ENCODE measurements at places on chromosomes 7 and 10.
A peak's percentile ranks its signal among the peaks of the same experiment; 100 is the strongest.

GRCh38 chr10:56318816-56319215 lies 42.2 kb downstream of the ZWINT start:
- DNase-seq, result no peak

- peak; percentile 31 for DNase-seq
Observed at GRCh38 chr7:4610768-4611467, 71.2 kb upstream of the FOXK1 start.

- no peak for DNase-seq
Observed at GRCh38 chr7:121891731-121892130, 18.8 kb downstream of the PTPRZ1 start.

DNA sequence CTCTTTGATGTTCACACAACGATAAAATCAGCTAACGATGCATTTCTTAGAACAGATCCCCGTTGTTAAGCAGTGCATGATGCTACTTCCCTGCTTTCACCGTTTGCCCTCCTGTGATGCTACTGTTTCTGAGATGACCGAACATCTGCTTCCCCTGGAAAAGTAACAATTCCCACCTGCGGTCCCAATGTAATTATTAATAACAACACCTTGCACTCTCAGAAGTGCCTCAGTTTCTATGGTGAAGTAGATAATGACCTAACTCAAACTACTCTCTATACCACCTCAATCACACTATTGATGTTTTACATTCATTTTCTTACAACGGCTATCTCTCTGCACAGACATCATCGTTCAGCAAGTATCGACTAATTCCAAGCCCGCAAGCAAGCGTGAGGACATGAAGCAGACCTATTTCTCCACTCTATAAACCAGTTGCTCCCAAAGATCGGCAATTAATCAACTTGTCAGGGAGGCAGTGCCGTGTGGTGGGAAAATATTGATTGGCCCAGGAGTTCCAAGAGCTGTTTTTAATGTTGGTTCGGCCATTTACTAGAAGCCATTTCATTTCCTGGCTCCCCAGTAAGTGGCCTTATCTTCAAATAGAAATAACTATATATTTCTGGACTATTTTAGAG lies 42.7 kb downstream of the FAM107B start:
- no peak for DNase-seq

DNA sequence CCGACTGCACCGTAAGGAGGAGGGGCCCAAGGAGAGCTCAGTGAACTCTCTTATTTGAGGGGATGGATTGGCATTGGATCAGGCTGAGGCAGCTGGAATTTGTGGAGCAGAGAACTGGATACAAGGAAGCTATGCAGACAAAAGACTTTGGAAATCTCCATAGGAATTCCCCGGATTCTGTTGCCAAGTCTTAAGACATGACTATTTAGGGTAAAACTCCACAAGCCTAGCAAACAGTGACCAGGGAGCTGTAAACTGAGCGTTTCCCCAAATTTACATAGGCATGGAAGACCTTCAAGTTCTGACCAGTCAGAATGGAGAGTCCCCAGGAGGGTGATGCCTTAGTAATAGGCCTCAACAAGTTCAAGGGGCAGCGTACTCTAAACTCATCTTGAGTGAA lies 82.5 kb upstream of the PCBD1 start:
- DNase-seq, result no peak

- no peak for DNase-seq
Observed at GRCh38 chr7:155996718-155997280, 184.5 kb upstream of the SHH start.
